ENCODE measurements at places on chromosomes 6 and 20. TPM values are rescaled to one million over a fixed set of nuclear protein-coding genes. Genes with fewer than 3 reads are reported as not detected.

GRCh38 chr20:38228436-38228835, 32.1 kb downstream of the KIAA1755 start:
- DNase-seq: no peak

- DNase-seq: no peak
Observed at GRCh38 chr20:17887331-17888030, 81.1 kb downstream of the SNX5 start.

DNA sequence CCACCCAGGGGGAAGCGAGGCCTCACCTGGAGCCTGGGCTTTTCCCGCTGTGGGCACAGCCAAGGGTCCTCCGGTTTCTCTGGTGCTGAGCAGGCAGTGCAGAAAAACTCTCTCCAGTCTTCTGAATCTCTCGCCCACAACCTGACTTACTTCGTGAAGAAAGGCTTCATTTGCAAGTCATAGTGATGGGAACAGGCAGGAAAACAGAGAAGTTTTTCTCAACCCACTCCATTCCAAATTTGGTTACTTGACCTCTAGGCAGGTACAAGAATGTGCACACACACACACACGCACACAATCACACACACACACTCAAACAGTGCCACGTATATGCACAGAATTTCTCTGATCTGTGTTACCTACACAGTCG, 524.5 kb downstream of the CD83 start:
- no peak for DNase-seq

- DNase-seq: no peak
Observed at GRCh38 chr6:114521926-114522325, 179.1 kb upstream of the HS3ST5 start.

DNA sequence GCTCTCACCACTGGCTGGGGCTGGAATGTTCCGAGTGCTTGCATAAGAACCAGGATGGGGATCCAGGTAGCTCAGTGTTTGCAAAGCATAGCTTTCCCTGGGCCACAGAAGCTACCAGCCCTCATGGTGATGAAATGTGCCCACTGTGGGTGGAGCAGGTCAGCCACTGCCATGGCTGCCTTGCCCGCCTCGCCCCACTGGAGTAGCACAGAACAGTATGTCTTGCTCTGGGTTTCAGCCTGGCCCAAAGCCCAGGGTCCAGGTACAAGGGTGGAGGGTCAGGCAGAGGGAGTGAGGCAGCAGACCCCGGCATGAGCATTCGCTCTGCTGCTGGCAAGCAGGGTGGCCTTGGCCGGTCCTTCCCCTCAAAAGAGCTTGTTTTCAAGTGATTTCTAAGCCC, 34.7 kb downstream of the KCNK17 start:
- DNase-seq: no peak

DNA sequence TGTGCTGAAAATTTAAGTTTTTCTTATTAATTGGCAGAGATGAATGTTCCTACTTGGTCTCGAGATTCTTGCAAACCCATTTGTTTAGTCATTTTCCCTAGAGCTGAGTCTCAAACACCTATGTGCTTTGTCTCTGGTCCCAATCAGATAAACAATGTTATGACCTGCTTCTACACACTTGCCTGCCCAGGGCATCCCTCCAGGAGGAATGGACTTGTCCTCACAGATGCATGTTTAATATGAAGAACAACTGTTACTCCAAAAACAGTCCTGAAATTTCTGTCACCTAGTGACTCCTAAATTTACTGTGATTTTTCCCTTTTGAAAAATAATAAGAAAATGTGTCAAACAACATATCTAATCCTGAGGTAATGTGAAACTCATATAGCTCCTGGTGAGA, 43.7 kb downstream of the HDGFL1 start:
- DNase-seq: no peak

DNA sequence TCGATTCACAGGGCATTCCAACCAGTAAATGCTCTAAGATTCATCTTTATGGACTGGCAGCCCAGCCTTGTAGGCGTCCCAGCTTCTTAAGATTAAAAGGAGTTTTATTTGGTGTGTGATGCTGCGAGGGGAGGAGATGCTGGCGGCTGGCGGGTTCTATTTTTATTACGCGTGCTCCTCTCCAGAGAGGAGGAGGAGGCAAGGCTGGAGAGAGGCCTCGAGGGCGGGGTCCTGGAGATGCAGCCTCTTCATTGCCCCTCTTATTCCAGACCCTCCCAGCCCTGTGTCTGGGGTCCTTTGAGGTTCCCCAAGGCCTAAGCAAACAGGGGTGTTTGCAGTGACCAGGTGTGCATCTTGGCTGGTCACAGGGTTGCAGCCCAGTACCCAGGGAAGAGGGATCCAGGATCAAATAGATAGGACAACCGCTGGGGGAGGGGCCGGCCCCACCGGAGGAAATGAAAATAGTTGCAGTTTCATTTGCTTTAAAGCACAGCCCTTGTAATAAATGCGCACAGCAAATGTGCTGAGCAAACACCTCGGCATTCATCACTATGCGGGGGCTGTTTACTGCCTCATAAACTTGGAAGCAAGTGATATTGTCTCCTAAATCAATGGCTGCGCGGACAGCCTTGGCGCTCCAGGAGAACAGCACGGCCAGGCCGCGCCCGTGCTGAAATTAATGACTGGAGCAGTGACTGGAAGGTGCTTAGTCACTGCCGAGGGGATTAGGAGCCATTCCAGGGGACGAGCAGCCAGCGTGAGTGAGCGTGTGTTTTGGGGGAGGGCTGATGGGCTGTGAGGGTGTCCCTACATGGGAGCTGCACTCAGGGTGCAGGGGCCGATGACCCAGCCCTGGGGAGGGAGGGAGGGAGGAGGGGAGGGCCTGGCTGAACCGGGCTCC, 83.0 kb downstream of the TMEM242 start:
- peak; percentile 55 for DNase-seq

GRCh38 chr6:14366872-14367271, 249.3 kb downstream of the CD83 start:
- DNase-seq: no peak

- no peak for DNase-seq
Observed at GRCh38 chr6:27139756-27140579, 107.5 kb upstream of the PRSS16 start.

- no peak for DNase-seq
Observed at GRCh38 chr6:37173493-37174195, 3.7 kb downstream of the PIM1 start.

DNA sequence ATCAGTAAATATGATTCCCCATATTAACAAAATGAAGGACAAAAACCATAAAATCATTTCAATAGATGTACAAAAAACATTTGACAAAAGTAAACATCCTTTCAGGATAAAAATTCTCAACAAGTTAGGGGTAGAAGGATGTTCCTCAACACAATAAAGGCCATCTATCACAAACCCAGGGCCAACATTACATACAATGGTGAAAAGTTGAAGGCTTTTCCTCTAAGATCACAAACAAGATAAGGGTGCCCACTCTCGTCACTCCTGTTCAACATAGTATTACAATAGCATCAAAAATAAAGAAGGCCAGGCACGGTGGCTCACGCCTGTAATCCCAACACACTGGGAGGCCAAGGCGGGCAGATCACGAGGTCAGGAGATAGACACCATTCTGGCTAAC, 22.6 kb upstream of the ASF1A start:
- DNase-seq: no peak

GRCh38 chr6:108482559-108482958, 78.2 kb upstream of the FOXO3 start:
- DNase-seq: no peak

- DNase-seq: no peak
Observed at GRCh38 chr20:47610247-47610944, 108.7 kb downstream of the NCOA3 start.

- DNase-seq: no peak
Observed at GRCh38 chr6:36685166-36685924, 6.8 kb downstream of the CDKN1A start.

DNA sequence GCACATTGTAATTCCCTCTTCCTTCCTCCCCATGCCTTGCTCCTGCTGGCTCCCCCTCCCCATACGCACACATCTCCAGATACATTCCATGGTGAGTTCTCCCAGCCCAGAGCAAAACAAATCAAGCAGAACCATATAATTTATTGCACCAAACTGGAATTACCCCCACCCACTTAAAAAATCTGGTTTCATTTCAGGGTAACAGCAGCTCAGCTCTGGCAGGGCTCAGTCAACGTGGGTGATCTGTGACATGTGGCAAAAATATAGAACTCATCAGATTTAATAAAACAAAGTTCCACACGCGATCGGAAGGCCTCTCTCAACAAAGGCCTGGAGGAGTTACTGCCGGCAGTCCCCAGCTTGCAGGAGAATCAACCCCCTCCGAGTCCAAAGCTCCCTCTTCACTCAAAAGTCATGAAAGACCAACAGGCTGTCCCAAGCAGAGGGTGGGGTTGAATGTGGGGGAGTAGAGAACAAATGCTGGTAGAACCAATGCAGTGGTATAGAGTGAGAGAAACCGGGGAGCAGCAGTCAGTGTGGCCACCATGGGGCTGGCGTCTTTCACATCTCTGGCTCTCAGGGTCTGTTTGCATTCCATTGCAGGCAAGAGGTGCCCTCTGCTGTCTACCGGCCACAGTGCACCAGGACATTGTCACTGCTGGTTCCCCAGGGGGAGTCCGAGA, 323.3 kb upstream of the NT5E start:
- DNase-seq: peak; percentile 84

GRCh38 chr20:53040693-53041589, 68.8 kb downstream of the TSHZ2 start:
- DNase-seq: no peak

DNA sequence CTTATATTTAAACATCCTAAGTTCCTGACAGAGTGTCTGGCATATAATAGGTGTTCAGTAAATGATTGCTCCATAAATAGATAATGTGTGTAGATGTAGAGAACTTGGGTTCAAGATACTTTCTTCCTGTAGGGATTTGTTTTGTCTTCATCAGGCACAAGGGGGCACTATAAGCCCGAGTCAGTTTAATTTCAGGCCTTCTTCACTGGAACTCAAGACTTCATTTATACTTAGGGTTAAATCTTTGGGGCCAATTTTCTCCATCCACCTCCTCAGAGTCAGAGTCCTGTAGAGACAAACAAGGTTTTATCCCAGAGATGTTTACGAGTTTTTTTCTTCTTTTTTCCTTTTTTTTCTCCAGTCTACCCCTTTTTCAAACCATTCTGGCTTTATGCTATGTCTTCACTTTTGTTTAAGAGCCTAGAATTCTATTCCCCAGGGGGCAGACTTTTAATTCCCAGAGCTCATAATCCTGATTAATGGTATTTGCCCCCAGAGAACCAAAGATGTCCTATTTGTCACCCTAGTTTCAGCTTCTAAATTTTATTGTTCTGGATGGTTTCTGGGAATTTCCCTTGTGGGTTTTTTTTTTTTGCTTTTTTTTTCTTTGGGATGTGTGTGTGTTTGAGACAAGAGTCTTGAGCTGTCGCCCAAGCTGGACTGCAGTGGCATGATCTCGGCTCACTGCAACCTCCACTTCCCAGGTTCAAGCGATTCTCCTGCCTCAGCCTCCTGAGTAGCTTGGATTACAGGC, 88.4 kb downstream of the HFE start:
- DNase-seq: peak; percentile 67

DNA sequence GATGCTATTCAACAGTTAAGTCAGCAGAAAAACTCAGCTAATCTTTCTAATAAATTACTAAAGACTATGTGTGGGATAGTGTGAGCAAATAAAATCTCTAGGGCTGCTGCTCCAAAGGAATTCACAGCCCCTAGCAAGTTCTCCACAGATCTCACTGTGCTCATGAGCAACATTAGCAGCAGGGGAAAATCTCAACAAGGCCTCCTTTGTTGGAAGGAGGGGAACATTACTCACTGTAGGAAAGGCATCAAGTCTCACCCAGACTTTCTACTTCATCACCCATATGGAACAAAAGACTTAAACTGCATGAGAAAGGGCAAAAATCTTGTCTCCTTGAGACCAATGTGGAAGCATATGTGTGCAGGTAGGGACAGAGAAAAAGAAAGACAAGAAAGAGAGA, 726.4 kb upstream of the SLC35B3 start:
- DNase-seq: no peak

- DNase-seq: no peak
Observed at GRCh38 chr6:152981219-152981618, 1.6 kb downstream of the FBXO5 start.

DNA sequence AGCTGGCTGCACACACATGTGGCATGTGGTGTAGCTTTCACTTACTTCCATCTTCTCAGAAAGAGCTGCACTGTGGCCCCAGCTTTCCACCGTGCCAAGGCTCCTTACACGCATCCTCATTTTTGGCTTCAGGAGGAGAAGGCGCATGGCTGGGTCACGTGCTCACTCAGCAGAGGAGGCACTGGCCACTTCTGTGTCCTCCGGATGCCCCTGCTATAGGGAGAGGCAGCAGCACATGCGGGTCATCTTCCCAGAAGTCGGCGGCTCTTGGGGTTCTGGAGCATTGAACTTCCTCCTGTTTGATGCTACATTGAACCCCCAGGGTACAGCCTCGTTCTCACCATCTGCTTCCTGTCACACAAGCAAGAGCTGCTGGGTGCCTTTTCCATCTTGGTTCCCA, 111.3 kb downstream of the FAM120B start:
- DNase-seq: no peak

DNA sequence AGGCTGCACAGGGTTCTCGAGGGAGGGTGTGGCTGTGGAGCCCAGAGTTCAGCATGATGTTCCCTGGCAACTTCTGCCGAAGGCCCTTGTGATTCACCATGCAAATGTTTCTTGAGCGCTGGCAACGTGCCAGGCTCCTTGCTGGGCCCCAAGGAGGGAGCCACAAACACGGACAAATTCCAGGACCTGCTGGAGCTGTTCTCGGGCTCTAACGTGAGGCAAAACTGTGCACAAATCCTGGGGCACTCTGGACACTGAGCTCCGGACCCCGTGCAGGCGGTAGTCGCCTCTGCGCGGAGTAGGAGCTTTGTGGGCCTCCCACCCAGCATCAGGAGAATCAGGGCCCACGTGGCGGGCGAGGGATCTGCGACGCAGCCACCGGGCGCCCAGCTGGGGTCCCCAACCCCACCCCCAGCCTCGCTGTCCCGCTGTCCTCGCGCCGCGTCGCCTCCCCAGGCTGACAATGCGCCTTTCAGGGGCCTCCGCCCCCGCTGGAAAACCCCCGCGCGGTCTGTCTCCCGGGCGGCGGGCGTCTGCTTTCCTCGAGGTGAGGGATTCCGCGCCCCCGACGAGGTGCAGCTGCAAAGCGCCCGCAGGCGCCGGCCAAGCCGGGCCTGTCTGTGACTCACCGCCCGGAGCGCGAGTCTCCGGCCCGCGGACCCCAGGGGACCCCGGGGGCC, 31.7 kb upstream of the SCUBE3 start:
- peak; percentile 32 for DNase-seq

ZSCAN16 gene
- 8.4 TPM for total RNA-seq

ECT2L gene
- not detected for total RNA-seq

HLA-DQB2 gene
- total RNA-seq: not detected

PTCHD4 gene
- total RNA-seq: 7.8 TPM

HDDC2 gene
- total RNA-seq: 76.1 TPM

PAK5 gene
- 1.6 TPM for total RNA-seq

PHF20 gene
- total RNA-seq: 45.1 TPM

ZNF831 gene
- total RNA-seq: not detected

Data from neural progenitor cell (in vitro differentiated cells).